ENCODE measurements at places on chromosomes 16 and 17.

DNA sequence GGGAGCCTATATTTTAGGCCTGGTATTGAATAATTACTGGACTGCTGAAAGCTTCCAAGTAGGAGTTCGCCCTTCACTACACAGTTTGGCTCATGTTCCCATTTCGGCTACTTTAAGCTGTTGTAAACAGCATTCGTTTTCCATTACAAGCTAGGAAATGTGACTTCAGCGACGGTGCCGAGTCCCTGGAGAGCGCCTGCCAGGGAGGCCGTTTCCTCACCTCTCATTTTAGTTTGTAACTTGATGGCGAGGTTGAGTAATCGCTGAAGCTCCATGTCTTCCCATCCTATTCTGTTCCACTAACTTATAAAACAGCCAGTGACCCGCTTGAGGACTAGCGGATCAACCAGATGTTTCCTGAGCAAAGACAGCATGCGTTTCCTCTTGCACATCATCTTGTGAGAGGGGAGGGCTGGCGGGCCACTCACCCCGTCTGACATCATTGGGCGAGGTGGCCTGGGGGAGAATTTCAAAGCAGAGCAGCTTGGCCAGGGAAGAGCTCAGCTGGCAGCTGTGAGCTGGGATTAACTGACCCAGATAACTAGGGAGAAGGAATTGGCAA, 32.9 kb downstream of the PCTP start:
- no peak for DNase-seq

- peak; percentile 14 for DNase-seq
Measured at GRCh38 chr17:50055055-50055425, 870 bp upstream of the ITGA3 start.

DNA sequence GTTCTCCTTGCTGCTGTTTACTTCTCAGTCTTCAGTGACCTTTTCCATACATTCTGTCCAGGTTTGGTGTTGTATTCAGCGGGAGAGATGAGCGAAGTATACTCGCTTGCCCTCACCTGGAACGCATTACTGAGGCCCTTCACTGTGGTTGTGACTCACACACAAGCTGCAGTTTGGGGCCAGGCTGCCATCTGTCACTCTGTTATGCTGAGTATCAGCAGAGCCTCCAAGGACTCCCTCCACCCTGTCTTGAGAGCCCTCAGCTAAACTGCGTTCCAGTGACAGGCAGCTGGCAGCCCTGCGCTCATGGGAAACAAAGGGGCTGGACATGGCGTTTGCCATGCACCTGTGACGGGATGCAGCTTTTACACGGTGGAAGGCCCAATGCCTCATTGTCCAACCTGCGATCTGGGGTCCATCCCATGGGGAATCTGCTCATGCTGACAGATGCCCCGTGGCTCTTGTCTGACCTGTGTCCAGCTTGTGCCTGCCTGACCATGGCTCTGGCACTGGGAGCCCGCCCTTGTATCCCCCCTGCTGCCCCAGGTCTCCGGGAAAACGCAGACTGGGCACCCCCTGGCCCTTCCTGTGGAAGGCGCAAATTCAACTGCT, 6.5 kb upstream of the ZNF778 start:
- DNase-seq, result no peak

DNA sequence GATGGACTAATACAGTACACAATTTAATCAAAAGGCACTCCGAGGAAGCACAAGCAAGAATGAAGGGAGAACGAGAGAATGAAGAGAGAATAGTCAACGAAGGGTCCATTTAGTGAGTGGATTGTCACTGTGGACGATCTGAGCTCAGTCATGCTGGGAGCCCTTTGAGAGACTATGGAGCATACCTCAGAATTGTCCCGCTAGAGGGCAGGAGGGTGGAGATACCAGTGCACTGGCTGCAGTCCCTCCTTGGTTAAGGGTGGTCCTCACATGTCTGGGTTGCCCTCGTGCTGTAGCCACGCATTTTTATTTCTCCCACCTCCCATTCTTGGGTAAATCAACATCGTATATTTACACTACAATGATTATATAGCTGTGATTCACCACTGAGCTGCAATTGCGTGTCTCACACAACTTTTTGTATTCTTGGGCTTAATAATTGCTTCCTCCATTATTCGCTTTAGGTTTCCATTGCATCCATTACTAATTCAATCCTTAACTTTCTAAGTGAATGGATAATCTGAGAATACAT, 33.2 kb upstream of the FAM20A start:
- DNase-seq, result no peak

- no peak for DNase-seq
Measured at GRCh38 chr17:16986391-16986790, 14.5 kb upstream of the TNFRSF13B start.
